ENCODE measurements at places on chromosomes 4 and X.

GRCh38 chr4:152363086-152363485, 172.8 kb downstream of the FBXW7 start:
- no peak for DNase-seq

GRCh38 chrX:102154900-102155805, 624 bp downstream of the BEX5 start:
- no peak for DNase-seq

DNA sequence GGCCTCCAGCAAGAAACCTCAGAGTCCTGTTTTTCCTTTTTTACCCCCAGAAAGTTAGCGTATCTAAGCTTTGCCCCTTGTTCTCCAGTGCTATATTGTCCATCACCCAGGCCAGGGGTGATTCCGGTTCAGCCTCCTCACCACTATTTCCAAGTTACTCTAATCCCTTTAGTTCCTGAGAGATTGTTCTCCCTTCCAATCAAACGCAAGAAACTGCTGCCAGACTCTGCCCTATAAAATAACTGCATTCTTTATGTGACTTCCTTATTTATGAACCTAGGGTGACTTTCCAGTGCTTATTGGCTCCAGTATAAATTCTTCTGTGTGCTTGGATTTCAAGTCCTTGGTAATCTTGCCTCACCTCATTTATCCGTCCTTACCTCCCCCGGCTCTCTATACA, 65.7 kb downstream of the CLCN5 start:
- DNase-seq, result no peak

DNA sequence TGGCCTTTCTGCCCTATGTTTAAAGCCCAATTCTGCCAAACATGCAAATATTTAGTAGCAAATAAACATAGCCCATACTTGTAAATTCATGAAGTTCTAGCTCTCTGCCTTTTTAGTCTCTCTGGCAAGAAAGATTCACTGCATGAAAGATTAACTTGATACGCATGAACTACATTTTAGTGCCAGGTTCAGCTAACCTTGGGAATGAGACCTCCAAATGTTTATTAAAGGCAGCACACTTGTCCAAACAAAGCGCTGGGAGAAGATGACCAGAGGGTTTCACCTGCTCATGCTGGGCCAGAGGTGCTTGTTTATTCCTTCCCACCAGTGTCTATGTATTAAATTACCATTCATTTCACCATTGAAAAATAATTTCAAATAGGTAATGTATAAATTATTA, 44.5 kb upstream of the IL1RAPL1 start:
- DNase-seq, result no peak

DNA sequence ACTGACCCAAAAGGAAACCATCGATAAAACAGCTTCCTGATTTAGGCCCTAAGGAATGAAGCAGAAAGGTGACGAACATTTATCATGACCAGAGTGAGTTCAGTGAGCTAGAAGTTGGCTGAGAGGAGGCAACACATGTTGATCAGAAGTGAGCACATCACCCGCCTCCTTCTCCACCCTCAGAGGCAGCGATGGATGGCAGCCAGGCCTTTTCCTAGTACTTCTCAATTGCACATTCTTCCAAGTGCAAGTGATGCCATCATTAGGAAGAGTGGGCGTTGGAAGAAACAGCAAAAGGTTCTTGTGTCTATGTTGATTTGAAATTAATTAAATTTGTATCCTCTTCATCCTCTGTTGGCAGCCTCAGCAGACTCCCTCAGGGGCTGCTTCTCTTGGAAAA, 51.7 kb downstream of the TMEM154 start:
- DNase-seq, result no peak

GRCh38 chr4:41957634-41958033, 22.4 kb downstream of the TMEM33 start:
- DNase-seq, result no peak

- DNase-seq, result no peak
These were observed 872 bp downstream of the G6PD start for GRCh38 chrX:154545673-154546274.

DNA sequence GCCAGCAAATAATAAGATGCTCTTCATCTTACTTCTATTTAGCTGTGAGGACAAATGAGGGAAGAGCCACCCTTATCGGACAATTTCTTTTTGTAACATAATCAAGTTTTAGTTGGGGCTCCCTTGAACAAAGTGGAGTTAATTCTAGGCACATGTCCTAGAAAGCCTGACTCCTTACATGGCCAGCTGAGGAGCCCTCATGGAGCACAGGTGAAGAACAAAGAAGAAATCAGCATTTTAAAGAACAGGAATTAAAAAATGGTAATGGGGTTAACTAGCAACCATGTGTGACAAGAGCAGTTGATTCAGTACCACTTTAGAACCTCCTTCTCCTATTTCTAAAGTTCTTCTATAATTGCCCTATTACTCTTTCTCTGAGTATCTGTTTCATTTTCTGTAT, 15.9 kb downstream of the GPR82 start:
- DNase-seq, result no peak

GRCh38 chr4:140806163-140806562, 50.0 kb upstream of the TBC1D9 start:
- no peak for DNase-seq
